ENCODE measurements at places on chromosomes 13 and 19. TPM values are rescaled to one million over a fixed set of nuclear protein-coding genes. Genes with fewer than 3 reads are reported as not detected.

SOHLH2 gene
- not detected for total RNA-seq

KLF5 gene
- total RNA-seq = 52.4 TPM

MUC16 gene
- 0.06 TPM for total RNA-seq

MAP4K1 gene
- total RNA-seq = 0.62 TPM

TMEM59L gene
- total RNA-seq = 7.0 TPM

CYP2F1 gene
- not detected for total RNA-seq

ZSCAN4 gene
- not detected for total RNA-seq

KLK2 gene
- 0.18 TPM for total RNA-seq

SBK2 gene
- 2.1 TPM for total RNA-seq

ATP8A2 gene
- 0.02 TPM for total RNA-seq

FGF22 gene
- total RNA-seq = 0.61 TPM

SPTBN4 gene
- 0.76 TPM for total RNA-seq

RINL gene
- total RNA-seq = 2.5 TPM

JSRP1 gene
- total RNA-seq = 0.75 TPM

THSD8 gene
- total RNA-seq = 10.3 TPM

URAD gene
- total RNA-seq = not detected

SIGLEC7 gene
- total RNA-seq = not detected

RNF17 gene
- total RNA-seq = not detected

MBD3L3 gene
- not detected for total RNA-seq

ECSIT gene
- 31.4 TPM for total RNA-seq

OLFM2 gene
- 11.6 TPM for total RNA-seq

APOC4 gene
- not detected for total RNA-seq

ANKRD24 gene
- 0.18 TPM for total RNA-seq

DNAJC15 gene
- total RNA-seq = 0.18 TPM

POLR1G gene
- total RNA-seq = 50.9 TPM

PRODH2 gene
- total RNA-seq = 0.36 TPM

SHANK1 gene
- total RNA-seq = 0.18 TPM

GAPDHS gene
- not detected for total RNA-seq

NLRP11 gene
- 0.06 TPM for total RNA-seq

GPR4 gene
- 0.29 TPM for total RNA-seq

CALR3 gene
- not detected for total RNA-seq

GPC6 gene
- 4.9 TPM for total RNA-seq

MYH14 gene
- total RNA-seq = 6.3 TPM

NKG7 gene
- not detected for total RNA-seq

SYCN gene
- total RNA-seq = not detected

LHB gene
- total RNA-seq = not detected

ZNF296 gene
- total RNA-seq = 17.3 TPM

ZNF285 gene
- total RNA-seq = 2.5 TPM

COL4A1 gene
- 110 TPM for total RNA-seq

CACNG6 gene
- 12.8 TPM for total RNA-seq

HDGFL2 gene
- total RNA-seq = 25.3 TPM

ZNF490 gene
- 0.86 TPM for total RNA-seq

KLK8 gene
- total RNA-seq = not detected

PEG3 gene
- total RNA-seq = not detected

SARS2 gene
- 52.0 TPM for total RNA-seq

VN1R2 gene
- not detected for total RNA-seq

MZF1 gene
- 15.2 TPM for total RNA-seq

TMEM255B gene
- total RNA-seq = 0.93 TPM

SULT2A1 gene
- total RNA-seq = not detected

SIGLECL1 gene
- not detected for total RNA-seq

RXFP2 gene
- total RNA-seq = not detected

CCDC169 gene
- 0.22 TPM for total RNA-seq

GNG8 gene
- not detected for total RNA-seq

CYP4F12 gene
- total RNA-seq = 2.4 TPM

PDE4C gene
- 0.20 TPM for total RNA-seq

ICAM5 gene
- total RNA-seq = 0.55 TPM

PDE4A gene
- total RNA-seq = 4.2 TPM

RFXAP gene
- total RNA-seq = 0.88 TPM

IGFL1 gene
- total RNA-seq = 2.5 TPM
